ENCODE measurements at places on chromosomes 7 and 10.

- DNase-seq: peak; percentile 8
Observed at GRCh38 chr7:105473163-105473562, 48.9 kb downstream of the PUS7 start.

DNA sequence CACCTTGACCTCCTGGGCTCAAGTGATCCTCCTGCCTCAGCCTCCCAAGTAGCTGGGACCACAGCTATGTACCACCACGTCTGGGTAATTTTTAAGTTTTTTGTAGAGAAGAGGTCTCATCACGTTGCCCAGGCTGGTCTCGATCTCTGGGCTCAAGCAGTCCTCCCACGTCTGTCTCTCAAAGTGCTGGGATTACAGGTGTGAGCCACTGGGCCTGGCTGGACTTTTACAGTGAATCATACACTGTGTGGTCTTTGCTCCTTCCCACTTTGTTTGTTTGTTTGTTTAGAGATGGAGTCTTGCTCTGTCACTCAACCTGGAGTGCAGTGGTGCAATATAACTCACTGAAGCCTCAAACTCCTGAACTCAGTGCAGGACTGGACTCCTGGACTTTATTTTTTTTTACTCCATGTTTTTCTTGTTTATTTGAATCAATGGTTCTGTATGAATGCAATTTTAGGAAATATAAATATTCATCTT is 12.5 kb downstream of the PPIA start:
- no peak for DNase-seq

DNA sequence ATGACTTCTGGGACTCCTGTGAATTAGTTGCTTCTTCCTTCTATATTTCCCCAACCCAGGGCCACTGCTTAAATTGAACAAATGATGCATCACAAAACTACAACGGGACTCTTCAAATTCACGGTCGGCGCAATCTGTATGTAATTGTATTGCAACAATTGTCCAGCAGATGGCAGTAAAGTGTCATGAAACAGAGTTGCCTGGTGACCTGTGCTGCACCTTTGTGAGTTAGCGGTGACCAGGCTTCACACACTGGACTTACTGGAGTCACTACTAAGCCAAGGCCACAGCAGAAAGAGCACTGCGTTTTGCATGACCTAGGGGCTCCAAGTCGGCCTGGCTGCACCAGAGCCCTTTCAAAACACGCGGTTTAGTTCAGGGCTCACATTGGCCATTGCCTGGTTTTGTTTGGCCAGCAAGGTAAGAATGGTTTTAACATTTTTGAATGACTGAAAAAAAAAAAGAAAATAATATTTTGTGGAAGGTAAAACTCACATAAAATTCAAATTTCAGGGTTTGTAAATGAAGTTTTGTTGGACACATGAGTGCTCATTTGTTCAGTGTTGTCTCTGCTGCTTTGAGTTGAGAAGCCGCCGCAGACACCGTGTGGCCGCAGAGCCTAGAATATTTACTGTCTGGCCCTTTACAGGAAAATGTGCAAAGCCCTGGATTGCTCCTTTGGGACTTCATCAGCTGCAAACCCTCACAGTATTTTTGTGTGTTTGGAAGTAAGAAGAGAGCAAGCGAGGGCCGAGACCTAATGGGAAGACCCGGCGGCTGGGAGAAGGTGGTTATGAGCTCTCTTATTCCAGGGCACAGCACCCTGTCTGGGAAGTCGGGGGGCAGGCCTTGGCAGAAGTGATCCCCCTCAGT is 23.2 kb upstream of the ZNF32 start:
- DNase-seq: peak; percentile 76

DNA sequence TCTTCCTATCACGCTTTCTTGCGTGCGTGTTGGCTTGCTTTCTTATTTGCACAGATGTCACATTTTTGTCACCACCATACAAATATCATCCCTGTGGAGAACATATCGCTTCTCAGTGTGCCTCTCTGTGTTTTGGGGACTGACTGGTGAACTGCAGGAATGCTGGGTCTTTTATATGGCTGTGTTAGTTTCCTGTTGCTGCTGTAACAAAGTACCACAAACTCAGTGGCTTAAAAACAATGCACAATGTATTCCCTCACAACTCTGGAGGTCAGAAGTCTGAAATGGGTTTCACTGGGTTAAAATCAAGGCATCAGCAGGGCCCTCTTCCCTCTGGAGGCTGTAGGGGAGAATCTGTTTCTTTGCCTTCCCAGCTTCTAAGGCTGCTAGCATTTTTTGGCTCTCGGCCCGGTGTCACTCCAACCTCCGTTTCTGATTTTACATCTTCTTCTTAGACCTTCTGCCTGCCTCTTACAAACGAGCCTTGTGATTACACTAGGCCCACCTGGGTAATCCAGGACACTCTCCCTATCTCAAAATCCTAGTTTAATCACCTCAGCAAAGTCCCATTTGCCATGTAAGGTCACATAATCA is 82.0 kb downstream of the LRMDA start:
- no peak for DNase-seq
